Brain pericyte (primary cell): ENCODE measurements at places on chromosomes 7 and 10.

DNA sequence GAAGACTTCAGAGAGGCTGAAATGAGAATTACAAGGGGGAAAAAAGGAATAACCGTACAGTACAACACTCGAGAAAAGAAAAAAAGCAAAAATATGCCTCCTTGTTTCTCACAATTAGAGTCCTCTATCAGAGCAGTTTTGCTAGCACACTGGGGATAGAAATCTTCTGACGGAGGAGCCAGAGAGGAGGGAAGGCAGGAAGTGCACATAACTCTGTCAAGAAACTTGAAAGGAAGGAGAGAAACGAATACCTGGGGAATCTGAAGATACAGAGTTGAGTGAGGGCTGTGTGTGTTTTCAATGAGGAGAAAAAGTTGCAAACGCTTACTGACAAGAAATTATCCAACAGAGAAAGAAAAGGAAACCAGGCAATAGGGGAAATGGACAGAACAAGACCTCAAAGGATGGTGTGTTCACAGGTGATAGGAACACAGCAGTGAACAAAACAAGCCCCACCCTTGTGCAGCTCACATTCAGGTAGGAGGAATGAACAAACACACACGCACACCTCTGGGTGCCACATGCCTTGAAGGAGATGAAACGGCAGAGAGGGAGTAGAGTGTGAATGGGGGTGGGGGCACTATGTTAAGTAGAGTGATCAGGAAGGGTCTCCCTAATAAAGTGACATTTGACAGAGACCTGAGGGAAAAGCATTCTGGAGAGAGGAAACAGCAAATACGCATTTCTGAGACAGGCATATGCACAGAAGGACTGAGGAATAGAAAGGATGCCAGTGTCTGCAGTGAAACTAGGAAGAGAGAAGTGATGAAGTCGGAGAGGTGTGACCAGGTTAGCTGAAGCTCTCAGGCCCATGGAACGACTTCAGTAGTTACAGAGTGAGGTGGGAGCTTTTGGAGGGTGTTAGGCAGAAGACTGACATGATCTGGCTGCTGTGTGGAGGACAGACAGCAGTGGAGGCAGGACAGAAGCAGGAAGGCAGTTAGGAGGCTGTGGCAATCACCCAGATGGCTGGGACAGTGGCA, 46.7 kb upstream of the SPOCK2 start:
- no peak for DNase-seq

GRCh38 chr10:100307684-100308083, 21.2 kb upstream of the BLOC1S2 start:
- DNase-seq, result no peak

DNA sequence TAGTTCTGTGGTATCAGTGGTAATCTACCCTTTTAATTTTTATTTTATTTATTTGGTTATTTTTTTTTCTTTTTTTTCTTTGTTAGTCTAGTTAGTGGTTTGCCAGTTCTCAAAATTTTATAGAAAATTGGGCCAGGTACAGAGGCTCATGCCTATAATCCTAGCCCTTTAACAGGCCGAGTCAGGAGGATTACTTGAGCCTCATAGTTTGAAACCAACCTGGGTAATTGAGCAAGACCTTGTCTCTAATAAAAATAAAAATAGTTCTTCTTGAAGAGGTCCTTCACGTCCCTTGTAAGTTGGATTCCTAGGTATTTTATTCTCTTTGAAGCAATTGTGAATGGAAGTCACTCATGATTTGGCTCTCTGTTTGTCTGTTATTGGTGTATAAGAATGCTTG, 51.5 kb downstream of the PPP1R3A start:
- DNase-seq, result no peak

GRCh38 chr7:49563693-49564378, 209.6 kb upstream of the VWC2 start:
- DNase-seq, result no peak

- no peak for DNase-seq
These were observed 5.9 kb upstream of the PRSS58 start for GRCh38 chr7:142263598-142264380.

DNA sequence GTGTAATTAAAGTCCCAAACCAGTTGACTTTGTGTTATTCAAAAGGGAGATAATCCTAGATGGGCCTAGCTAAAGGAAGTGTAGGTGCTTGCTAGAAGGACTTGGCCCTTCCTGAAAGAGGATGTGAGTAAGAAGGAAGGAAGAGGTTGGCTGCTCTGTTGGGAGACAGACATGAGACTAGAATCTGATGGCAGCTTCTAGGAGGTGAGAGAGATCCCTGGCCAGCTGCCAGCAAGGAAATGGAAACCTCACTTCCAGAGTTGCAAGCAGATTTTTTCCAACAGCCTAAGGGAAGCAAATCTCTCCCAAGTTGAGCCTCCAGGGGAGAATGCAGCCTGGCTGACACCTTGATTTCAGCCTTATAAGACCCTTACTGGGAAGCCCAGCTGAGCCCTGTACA, 368.4 kb upstream of the ZMIZ1 start:
- DNase-seq, result no peak

DNA sequence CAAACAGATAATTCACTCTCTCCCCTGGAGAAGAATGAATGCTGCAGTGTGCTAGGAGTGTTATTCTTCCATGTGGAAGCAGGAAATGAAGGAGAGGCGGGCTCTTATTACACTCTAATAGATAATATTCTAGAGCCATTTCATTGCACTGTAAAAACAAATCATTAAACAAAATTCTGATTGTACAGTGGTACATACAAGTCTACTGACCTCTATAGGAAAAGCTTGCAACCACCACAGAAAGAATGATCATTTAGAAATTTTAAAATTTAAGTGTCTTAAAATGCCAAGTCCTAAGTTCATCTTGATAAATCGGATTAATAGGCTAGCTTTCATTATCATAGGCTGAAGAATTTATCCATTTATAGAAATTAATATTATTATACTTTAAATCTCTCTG, 960.3 kb upstream of the LRRN3 start:
- DNase-seq, result no peak

GRCh38 chr7:150937848-150938561, 40.1 kb downstream of the KCNH2 start:
- no peak for DNase-seq

DNA sequence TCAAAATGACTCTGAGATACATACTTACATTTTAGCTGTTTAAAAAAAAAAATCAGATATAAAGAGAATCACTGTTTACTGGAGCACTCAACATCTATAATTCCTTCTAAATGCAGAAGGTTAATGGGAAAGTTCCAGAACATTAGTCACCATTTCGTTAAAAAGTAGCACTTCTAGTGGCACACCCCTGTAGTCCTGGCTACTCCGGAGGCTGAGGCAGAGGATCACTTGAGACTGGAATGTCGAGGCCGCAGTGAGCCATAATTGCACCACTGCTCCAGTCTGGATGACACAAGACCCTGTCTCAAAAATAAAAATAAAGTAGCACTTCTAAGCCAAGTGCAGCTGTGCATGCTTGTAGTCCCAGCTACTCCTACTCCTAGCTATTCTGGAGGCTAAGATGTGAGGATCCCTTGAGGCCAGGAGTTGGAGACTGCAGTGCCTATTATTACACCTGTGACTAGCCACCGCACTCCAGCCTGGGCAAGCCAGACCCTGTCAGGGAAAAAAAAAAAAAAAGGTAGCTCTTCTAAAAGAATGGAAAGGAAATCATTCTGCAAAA, 2.2 kb downstream of the FGFBP3 start:
- no peak for DNase-seq

DNA sequence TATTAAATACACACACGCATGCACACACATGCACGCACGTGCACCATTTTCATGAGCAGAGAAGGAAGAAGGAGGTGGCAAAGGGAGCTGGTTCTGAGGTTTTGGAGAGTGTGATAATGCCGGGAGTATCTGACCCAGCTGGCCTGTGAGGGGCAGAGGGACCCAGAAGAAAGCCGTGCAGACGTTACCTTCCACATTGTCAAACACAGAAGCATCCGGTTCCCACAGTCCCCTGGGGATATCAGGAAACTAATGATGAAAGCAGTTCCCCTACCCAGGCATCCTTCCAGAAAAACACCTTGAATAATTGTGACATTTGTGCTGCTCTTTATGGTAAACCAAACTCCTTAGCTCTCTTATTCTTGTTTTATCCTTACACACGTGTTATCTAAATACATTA, 85.7 kb upstream of the FAM180A start:
- no peak for DNase-seq

DNA sequence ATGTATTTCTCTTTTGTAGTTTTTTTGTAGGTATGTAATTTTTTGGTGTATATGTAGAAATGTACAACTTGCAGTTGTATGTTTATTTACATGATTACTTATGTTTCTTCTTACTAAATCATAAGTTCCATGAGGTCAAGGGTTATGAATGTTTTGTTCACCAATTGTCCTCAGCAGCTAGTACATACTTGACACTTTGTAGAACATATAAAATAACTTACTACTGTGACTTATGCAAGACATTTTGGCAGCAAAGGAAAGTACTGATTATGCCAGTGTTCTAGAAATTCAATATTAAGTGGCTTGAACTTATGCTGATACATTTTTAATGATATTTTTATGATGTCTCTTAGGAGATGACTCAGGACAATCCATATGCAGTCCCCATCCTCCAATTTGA, 209.6 kb downstream of the DKK1 start:
- no peak for DNase-seq

- peak; percentile 68 for DNase-seq
These were observed 84.9 kb upstream of the ADRB1 start for GRCh38 chr10:113958631-113959382.

GRCh38 chr10:7908541-7909210, 90.4 kb downstream of the TAF3 start:
- DNase-seq, result no peak

- DNase-seq, result no peak
These were observed 78.1 kb upstream of the STRIP2 start for GRCh38 chr7:129356176-129356575.

DNA sequence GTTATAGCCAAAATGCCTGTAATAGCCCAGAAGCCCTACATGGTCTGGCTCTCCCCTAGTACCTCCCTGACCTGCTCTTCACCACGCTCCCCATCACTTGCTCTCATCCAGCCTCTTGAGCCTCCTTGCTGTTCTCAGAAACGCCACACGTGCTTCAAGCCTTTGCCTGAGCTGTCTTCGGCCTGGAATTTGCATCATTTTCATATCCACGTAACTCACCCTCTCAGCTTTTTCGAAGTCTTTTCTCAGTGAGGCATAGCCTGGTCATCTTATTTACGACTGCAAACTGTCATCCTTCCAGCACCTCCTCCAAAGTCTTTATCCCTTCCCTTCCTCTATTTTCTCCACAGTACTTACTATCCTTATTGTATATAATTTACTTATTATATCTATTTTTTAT, 151.0 kb upstream of the AHR start:
- no peak for DNase-seq

GRCh38 chr10:128174581-128175559, 48.6 kb upstream of the MKI67 start:
- DNase-seq, result no peak

DNA sequence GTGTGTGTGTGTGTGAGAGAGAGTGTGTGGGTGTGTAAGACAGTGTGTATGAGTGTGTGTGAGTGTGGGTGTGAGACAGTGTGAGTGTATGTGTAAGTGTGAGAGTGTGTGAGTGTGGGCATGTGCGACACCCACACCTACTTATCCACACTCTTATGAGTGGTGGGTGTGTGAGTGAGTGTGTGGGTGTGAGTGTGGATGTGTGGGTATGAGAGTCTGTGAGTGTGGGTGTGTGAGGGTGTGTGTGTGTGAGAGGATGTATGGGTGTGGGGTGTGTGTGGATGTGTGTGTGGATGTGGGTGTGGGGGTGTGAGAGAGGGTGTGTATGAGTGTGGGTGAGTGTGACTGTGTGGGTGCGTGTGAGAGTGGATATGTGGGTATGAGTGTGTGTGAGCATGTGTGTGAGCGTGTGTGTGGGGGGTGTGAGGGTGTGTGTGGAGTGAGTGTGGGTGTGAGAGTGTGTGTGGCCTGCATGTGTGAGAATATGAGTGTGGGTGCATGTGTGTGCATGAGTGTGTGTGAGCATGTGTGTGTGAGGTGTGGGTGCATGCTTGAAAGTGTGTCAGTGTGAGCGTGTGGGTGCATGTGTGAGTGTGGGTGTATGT, 15.1 kb downstream of the VWC2 start:
- no peak for DNase-seq

DNA sequence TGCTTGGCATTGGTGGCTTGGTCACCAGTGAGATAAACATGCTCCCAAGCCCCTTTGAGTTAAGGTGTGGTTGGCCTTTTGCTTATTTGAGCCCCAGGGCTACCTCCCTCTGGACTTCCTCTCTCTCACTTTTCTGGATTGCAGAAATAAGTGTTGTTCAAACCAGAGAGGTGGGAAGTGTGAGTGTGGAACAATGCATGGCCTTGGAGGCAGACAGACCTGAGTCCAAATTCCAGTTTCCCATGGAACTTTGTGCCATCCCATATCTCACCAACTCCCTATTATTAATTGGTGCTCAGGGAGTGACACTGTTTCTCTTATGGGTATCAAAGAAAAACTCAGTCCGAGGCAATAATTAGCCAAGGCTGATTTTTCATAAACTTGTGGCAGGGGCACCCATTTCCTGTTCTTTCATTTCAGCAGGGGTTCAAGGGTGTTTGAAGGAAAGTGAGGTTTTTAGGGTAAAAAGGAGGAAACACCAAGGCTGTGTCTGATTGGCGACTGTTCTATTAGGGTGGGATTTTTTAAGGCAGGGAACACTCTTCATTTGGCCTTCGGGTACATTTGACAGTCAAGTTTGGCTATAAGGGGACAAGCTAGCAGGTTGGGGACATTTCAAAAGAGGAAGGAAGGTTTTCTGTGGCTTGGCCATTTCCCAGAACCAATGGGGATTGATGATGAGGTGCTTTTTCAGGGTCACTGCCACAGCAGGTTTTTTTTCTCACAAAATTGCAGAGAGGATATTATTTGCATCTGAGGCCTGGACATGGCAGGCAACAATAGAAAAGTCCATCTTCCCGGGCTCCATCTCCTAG, 148.8 kb upstream of the NPY start:
- DNase-seq, result no peak

GRCh38 chr7:140857048-140857447, 67.7 kb downstream of the BRAF start:
- peak; percentile 3 for DNase-seq

DNA sequence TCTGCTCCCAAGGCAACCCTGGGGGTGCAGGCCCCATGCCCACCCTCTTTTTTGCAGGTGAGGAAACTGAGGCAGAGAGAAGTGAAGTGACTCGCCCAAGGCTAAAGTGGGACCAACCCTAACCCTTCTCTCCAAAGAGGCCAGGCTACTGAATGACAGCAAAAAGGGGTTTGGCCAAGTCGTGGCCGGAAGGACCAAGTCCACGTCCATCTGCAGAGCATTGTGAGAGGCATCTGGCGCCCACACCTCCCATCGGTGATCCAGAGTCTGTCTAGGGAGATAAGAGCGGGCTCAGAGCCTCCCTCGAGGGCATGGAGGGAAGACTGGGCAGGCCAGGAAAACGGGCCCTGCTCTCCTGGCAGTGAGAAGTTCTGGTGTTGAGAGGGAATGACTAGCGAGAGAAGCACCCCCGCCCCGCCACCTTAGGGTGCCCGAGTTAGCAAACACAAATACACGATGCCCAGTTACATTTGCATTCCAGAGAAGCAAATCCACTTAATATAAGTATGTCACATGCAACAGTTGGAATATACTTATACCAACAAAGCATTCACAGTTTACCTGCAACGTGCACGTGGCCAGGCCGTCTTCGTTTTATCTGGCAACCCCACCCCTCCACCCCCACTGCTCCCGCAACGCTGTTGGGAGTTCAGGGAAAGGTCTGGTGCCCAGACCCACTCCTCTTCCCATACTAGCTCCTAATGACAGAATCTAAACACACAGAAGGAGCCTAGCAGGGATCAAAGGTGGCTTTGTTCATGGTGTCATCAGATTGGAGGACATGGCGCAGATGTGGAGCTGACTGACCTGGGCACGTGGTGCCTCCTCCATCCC, 124.9 kb downstream of the OAT start:
- DNase-seq, result no peak
